ENCODE measurements at places on chromosomes 13 and 19.

GRCh38 chr19:35787227-35787799, 11.9 kb downstream of the ARHGAP33 start:
- no peak for DNase-seq

- no peak for DNase-seq
Measured at GRCh38 chr13:64928696-64929499, 2301.2 kb downstream of the PCDH9 start.

DNA sequence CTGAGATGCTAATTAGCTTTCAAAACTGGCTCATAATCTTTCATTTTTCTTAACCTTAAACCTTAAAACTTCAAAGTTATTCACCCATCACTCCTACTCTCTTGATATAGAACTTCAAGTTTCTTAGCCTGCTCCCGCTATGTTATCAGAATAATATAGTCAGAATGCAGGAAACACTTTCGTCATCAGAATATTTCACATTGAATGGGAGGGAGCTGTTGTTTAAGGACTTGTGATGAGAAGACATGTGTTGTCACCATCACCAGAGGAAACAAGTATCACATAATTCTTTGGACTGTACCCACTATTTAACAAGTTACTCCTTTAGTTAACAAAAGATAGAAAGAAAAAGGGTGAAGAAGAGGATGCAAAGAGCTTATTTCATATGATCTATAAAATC, 65.0 kb upstream of the FNDC3A start:
- DNase-seq = no peak

DNA sequence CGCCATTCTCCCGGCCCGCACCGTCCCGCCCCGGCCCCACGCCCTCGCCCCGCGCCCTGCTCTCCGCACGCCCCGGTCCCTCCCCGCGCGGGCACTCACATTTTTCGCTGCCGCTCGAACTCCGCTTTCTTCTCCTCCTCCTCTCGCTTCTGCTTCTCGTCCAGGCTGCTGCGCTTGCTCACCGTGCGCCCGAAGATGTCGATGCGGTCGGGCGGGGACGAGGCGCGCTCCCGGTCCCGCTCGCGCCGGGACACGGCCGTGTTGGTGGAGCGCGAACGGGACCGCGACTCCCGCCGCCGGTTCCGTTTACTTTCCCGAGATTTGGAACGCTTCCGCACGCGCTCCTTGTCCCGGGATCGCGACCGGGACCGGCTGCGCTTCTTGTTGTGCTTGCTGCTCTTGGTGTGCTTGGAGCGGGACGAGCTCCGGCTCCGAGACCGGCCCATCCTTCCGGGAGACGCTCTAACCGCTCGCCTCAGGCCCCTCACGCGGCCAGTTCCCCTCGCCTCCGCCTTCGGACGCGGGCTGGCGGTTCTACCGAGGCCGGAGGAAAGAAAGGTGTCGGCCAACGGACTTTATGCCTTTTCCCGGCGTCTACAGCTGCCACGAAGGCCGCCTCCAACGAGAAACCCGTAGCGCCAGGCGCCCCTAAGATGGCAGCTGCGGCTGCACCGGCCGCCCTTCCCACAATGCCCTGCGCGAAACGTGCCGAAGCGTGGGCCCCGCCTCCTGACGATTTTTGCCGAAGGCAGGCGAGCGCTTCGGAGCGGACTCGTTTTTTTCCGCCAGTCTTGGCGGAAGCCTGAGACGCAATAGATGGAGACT, at the start of gene ARGLU1:
TSS of gene ARGLU1 (minus strand) at position 664 of the 825 bp plus-strand sequence. CDS start at position 446, 218 bp downstream.
- peak; percentile 93 for DNase-seq

DNA sequence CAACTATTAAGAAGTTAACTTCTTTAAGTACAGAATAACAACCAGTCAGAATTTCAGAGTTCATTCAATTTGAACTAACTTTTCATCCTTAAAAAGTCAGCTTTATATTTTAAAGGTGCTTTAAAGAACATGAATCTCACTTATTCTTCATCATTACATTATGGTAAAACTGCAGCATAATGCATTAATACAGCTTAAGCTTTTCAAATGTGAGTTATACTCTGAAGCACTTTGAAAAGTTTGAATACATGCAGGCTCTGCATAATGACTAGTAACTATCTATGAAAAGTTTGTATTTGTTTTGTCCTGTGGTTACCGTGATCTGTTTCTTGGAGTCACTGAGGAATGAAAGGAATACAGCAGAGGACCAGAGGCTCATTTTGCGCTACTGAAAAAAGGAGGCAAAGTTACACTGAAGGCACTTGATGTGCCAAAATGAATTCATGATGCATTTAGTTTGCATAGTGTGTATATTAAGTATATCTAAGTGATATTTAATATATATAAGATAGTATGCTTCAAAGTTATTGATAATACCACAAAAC, 4.1 kb downstream of the PCDH17 start:
- DNase-seq = no peak
